ENCODE measurements at places on chromosomes 7 and 10. TPM values are rescaled to one million over a fixed set of nuclear protein-coding genes. Genes with fewer than 3 reads are reported as not detected.

EFCAB10 gene
- total RNA-seq: not detected

TAS2R41 gene
- not detected for total RNA-seq

TUBB8 gene
- total RNA-seq: not detected

NANOS1 gene
- total RNA-seq: 0.31 TPM

DNA sequence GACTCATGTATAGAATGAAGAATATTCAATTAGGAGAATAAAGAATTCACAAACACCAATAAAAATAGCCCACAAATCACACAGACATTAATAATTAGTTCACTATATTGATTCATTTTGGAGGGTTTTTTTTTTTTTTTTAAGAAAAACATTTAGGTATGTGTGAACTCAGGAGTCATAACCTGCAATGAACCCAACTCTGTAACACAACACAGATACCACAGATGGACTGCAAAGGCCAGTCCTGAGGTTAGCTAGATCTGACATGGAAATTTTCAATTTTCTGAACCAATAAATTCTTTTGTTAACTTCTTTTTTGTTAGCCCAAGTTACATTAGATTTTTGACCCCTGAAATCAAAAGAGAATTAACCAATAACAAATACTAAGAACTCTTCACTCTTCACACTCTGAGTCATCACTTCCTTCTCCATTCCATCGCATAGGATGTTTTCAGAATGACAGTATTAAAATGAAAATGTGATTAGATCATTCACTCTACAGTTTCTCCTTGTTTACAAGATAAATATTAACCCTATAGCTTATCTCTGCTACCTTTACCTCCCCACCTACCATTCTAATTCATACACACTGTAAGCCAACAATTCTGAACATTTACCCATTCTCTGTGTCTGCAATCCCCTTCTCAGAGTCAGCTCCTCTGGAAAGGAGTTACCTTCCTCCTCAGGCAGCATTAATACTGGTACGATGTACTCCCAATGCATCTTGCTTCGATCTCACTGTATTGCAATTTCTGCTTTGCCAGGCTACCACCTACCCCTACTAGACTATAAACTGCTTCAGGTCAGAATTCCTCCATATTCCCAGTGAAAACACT is 141.5 kb downstream of the LRRN3 start:
- no peaks in the 10 kb centered on the region for H3K36me3 ChIP-seq
- no peak overlapping the region for H3K27ac ChIP-seq
- no peak overlapping the region for H3K4me3 ChIP-seq
- no peak for DNase-seq
- no peaks in the 10 kb centered on the region for H3K27me3 ChIP-seq

GRCh38 chr7:138120140-138120827 is 44.0 kb downstream of the AKR1D1 start:
- no peak for DNase-seq
- no peaks in the 10 kb centered on the region for H3K27me3 ChIP-seq
- no peak overlapping the region for H3K4me3 ChIP-seq
- peaks cover under 1% of the 10 kb centered on the region for H3K36me3 ChIP-seq
- no peak overlapping the region for H3K27ac ChIP-seq

GRCh38 chr7:29381206-29382094 is 182.2 kb upstream of the PRR15 start:
- H3K4me1 ChIP-seq: no peaks in the 10 kb centered on the region
- no peaks in the 10 kb centered on the region for H3K36me3 ChIP-seq
- H3K27ac ChIP-seq: no peak overlapping the region
- H3K4me3 ChIP-seq: no peak overlapping the region
- DNase-seq: no peak
- H3K27me3 ChIP-seq: no peaks in the 10 kb centered on the region

GRCh38 chr7:22427104-22427503 is 70.2 kb upstream of the RAPGEF5 start:
- H3K4me1 ChIP-seq: no peaks in the 10 kb centered on the region
- no peak for DNase-seq
- no peak overlapping the region for H3K27ac ChIP-seq
- no peaks in the 10 kb centered on the region for H3K36me3 ChIP-seq

DNA sequence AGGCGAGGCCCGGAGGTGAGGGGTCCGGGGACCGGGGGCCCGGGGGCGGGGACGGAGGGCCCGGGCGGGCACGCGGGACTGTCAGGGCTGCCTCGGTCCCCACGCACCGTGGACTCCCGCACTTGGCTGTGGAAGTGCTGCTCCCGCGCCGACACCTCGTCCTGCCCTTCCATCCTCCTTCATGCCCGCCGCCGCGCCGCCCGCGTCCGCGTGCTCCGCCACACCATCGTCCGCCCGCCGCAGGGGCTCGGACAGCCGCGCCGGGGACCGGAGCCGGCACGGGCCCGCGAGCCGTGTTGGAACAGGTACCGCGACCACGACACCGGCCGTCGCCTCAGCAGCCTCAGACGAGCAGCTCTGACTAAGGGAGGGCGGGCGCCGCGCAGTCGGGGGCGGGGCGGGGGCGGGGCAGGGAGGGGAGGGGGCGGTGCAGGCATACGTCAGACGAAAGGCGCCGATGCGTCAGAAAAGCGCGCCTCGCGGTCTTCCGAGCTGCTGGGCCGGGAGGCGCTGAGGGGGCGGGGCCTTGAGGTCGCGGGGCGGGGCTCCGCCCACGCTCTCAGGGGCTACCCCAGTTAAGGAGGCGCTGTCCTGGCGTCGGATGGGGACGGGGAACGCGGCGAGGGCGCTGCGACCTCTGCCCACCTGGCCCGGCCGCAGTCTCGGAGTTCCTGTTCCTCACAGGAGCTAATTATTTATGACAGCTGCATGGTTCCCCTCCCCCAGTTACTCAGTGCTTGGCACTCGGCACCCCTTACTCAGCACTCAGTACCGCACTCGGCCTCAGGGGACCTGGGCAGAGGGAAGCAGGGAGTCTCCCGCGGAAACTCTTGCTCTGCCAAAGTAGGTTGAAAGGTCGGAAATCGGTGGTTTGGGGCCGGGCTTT is at the start of gene LMBR1:
Gene LMBR1, minus strand, starts transcription at position 363 of the 886 bp plus-strand sequence. Its CDS starts 190 bp downstream, at position 173.
- peak within 1 kb of the TSS; percentile 90 for H3K27ac ChIP-seq
- H3K27me3 ChIP-seq: no peaks in the 10 kb centered on the region
- H3K36me3 ChIP-seq: no peaks in the 10 kb centered on the region
- no peaks in the 10 kb centered on the region for H3K4me1 ChIP-seq

GRCh38 chr10:30818854-30819253 is 189.3 kb upstream of the LYZL2 start:
- DNase-seq: no peak
- no peaks in the 10 kb centered on the region for H3K27me3 ChIP-seq
- peak overlapping the region; percentile 18 for H3K27ac ChIP-seq
- H3K4me3 ChIP-seq: no peak overlapping the region

DNA sequence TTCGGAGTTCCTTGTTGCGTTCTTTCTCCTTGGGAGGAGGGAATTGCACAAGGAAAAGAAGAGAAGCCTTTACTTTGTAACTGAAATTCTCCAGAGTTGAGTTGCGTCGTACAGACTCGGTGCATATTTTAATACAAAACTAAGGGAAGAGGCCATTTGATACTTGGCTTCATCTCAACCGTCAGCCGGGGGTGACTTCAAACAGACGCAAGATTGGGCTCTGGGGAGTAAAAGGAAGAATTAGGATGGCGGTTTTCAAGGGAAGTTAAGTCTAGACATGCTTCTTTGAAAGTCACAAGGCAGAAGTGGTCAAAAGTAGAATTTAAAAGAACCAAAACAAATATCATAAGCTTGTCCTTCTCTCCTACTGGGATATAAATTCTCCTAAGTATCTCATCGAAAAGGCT is 1.6 kb downstream of the PRR15 start:
- no peak for DNase-seq
- H3K27ac ChIP-seq: no peak overlapping the region
- H3K4me1 ChIP-seq: no peaks in the 10 kb centered on the region
- H3K4me3 ChIP-seq: peak overlapping the region; percentile 53
- no peaks in the 10 kb centered on the region for H3K36me3 ChIP-seq
- H3K27me3 ChIP-seq: no peaks in the 10 kb centered on the region

DNA sequence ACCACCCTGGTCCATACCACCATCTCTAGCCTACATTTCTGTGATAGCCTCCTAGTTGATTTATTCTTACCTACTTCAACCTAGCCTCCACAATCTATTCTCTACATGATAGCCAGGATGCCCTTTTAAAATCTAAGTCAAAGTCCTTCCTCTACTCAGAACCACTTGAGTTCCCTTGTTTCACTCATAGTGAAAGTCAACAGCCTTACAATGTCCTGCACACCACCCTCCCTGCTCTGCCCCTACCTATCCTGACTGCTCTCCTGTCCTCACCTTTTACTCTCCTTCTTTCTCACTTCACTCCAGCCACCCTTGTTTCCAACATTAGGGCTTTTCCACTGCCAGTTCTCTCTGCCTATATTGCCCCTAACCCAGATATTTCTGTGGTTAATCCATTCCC is 146.7 kb downstream of the GRM3 start:
- no peaks in the 10 kb centered on the region for H3K4me1 ChIP-seq
- no peaks in the 10 kb centered on the region for H3K27me3 ChIP-seq
- DNase-seq: no peak
- no peaks in the 10 kb centered on the region for H3K36me3 ChIP-seq

- no peak overlapping the region for H3K4me3 ChIP-seq
- no peak for DNase-seq
- H3K36me3 ChIP-seq: no peaks in the 10 kb centered on the region
- no peak overlapping the region for H3K27ac ChIP-seq
- H3K27me3 ChIP-seq: peaks cover 6% of the 10 kb centered on the region
- no peaks in the 10 kb centered on the region for H3K4me1 ChIP-seq
Measured at GRCh38 chr10:42933448-42934340, 143.2 kb upstream of the RET start.

- no peaks in the 10 kb centered on the region for H3K4me1 ChIP-seq
- no peak overlapping the region for H3K27ac ChIP-seq
- H3K4me3 ChIP-seq: no peak overlapping the region
- no peaks in the 10 kb centered on the region for H3K36me3 ChIP-seq
- no peaks in the 10 kb centered on the region for H3K27me3 ChIP-seq
- DNase-seq: peak; percentile 48
Measured at GRCh38 chr10:61140765-61141392, 196.9 kb upstream of the RHOBTB1 start.

DNA sequence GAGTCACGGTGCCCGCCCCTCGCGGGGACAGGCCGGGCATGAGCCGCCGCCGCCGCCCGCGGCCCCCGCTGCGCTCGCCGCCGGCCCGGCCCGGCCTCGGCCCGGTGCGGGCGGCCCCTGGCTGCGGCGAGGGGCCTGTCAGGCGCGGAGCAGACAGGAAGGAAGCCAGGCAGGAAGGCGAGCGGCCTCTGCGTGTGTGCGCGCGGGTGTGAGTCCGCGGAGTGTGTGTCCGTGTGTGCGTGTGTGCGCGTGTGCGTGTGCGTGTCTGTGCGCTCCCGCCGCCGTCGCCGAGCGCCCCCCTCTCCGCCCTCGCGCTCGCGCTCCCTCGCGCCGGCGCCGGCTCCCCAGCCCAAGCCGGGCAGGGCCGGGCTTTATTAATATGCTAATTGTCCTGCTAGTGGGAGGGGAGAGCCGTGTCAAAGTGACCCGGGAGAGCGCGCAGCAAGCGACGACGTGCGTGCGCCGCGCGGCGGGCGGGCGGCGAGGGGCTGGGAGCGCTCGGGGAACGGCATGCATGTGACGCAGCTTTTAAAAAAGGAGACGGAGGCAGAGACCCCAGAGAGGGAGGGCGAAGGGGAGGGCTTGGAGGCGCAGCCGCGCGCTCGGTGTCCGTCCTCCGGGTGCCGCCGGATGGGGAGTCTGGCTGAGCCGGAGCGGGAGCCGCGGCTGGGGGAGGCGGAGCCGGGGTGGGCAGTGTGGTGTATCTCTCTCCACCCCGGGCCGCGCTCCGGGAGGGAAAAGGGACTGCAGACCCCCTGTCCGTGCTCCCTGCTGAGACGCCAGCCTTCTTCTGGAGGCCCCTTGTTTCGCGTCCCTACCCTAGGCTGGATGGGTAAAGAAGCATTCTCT is at the start of gene LDB1:
Gene LDB1, minus strand, starts transcription at position 227 of the 849 bp plus-strand sequence. CDS start 258 bp downstream, outside the sequence.
- DNase-seq: peak; percentile 84
- no peaks in the 10 kb centered on the region for H3K4me1 ChIP-seq
- H3K27me3 ChIP-seq: no peaks in the 10 kb centered on the region
- peak within 1 kb of the TSS; percentile 80 for H3K27ac ChIP-seq

DNA sequence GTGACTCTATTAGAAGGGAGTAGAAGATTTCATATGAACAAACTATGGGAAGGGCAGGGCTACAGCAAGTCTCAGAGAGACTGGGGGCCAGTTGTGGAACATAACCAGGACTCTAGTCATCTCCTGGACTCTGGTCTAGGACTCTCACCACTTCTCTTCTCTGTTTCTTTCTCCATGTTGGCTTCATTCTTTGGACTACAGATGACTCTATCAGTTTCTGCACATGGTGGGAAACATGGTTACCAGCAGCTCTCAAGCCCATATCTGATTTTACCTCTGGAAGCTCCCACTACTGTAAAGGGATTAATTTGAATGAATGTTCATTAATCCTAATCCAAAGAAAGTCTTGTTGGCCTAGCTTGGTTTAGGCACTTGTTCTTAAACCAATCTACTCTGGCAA is 84.7 kb downstream of the LRGUK start:
- DNase-seq: no peak
- H3K27me3 ChIP-seq: no peaks in the 10 kb centered on the region
- H3K27ac ChIP-seq: no peak overlapping the region
- H3K4me1 ChIP-seq: no peaks in the 10 kb centered on the region
- no peak overlapping the region for H3K4me3 ChIP-seq
- H3K36me3 ChIP-seq: no peaks in the 10 kb centered on the region

DNA sequence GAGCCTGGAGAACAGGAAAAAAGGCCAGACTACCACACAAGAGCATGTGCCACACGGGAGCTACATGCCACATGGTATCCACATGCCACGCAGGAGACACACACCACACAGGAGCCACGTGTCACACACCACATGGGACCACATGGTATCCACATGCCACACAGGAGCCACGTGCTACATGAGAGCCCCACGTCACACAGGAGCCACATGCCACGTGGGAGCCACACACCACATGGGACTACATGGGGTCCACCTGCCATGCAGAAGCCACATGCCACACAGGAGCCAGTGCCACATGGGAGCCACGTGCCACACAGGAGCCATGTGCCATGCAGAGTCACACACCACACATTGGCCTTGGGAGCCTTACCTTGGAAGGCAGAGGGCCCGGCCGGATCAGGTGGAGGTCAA is 244.4 kb upstream of the PPP2R2D start:
- H3K27ac ChIP-seq: no peak overlapping the region
- no peaks in the 10 kb centered on the region for H3K4me1 ChIP-seq
- no peaks in the 10 kb centered on the region for H3K27me3 ChIP-seq
- DNase-seq: no peak
- no peak overlapping the region for H3K4me3 ChIP-seq
- H3K36me3 ChIP-seq: no peaks in the 10 kb centered on the region

DNA sequence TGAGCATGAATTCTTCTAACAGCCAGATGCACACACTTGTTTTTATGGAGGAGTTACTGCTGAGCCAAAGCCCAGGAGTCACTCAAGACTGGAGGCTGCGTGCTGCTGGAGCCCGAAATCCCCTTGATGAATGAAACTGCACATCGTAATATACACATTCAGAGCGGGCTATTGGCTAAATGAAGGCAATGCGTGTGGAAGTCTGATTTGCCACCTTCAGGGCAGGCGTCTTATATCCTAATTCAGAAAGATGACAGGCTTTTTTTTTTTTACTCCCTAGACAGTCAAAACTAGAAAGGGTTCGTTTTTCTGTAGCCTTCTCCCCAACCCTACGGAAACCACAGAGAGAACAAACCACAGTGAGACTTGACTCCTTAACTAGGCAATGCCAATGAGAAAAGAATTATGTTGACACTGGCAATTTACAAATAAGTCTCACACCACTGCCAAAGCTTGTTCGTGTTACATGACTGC is 227.2 kb upstream of the KLF14 start:
- H3K4me3 ChIP-seq: no peak overlapping the region
- H3K27me3 ChIP-seq: no peaks in the 10 kb centered on the region
- H3K36me3 ChIP-seq: no peaks in the 10 kb centered on the region
- peak overlapping the region; percentile 65 for H3K27ac ChIP-seq
